GOT3 (cell line): ENCODE measurements at places on chromosomes 11 and 22.

DNA sequence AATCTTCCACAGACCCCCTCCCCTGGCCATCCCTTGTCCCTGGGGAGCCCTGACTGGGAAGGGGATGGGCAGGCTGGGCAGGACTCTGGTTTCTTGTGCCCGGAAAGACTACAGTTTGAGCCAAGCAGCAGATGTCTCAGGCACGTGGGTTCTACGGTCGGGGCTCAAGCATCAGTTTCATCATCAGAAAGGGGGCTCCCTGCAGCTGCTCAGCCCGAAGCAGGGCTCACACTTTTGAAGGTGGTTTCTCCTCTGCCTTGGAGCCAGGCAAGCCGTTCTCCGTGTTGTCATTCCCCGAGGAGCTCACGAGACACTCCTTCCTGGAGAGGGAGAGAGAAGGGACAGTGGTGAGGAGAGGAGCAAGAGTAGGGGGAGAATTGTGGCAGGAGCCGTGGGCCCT lies 15.8 kb downstream of the SCN4B start:
- DNase-seq = no peak

DNA sequence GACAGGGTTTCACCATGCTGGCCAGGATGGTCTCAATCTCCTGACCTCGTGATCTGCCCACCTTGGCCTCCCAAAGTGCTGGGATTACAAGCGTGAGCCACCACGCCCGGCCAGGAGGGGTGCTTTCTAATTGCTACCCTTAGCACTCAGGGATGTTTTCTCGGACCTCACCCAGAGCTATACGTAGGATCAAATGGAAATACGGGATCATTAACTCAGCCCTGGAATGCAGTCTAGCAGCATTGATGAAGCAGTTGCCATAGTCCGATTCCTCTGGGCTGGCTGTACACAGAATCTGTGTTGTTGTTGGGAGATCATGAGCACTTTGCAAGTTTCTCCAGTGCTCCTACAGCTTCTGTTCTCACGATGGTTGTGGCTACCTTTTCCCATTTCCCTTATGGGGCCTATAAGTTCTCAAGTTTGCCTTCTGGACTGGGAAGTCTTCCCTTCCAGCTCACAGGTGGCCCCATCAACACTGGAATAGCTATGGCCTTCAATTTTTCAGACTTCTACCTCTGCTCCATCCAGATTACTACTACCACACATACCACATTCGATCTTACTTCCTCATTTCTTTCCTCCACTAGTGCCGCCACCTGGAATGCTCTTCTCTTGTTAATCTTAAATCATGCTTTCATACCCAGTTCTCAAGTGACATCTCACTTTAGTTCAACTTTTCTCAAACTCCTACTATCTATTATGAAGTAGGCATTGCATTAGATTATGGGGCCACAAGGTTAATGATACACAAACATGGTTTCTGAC lies 16.1 kb upstream of the PCF11 start:
- no peak for DNase-seq

- DNase-seq = no peak
Measured at GRCh38 chr22:31588970-31589675, 72.9 kb downstream of the PISD start.

DNA sequence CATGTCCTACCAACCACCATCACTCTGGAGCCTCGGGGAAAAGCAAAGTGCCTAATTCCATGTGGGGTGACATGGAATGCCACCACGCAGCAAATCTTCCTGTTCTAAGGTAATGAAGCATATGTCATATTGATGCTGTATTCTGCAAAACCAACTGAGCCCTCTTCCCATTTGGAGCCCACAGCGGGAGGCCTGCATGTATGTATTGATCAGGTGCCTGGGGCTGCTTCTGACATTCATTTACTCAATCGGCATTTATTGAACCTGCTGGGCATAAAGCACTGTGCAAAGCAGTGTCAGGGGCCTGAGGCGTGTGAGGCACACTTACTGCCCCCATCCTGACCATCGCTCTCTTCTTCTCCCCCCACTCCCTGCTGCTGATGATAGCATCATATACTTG lies 39.1 kb downstream of the ANKK1 start:
- DNase-seq = no peak

- peak; percentile 3 for DNase-seq
Measured at GRCh38 chr11:33987975-33988580, 63.5 kb upstream of the CAPRIN1 start.

DNA sequence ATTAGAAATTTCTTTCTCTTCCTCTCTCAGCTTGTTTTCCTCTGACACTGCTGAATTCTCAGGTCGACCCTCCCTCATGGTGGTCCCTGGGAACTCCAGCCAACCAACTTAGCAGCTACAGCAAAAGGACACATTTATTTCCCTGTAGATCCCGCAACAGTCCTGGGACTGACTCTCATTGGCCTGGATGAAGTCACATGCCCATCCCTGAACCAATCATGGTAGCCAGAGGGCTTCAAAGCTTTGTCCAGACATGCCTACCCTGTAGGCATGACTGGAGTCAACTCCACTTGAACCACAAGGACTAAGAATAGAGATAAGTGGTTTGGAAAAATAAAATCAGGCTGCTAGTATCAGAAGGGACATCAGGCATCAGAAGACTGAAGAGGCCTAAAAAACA lies 84.6 kb upstream of the LRRC55 start:
- DNase-seq = no peak

DNA sequence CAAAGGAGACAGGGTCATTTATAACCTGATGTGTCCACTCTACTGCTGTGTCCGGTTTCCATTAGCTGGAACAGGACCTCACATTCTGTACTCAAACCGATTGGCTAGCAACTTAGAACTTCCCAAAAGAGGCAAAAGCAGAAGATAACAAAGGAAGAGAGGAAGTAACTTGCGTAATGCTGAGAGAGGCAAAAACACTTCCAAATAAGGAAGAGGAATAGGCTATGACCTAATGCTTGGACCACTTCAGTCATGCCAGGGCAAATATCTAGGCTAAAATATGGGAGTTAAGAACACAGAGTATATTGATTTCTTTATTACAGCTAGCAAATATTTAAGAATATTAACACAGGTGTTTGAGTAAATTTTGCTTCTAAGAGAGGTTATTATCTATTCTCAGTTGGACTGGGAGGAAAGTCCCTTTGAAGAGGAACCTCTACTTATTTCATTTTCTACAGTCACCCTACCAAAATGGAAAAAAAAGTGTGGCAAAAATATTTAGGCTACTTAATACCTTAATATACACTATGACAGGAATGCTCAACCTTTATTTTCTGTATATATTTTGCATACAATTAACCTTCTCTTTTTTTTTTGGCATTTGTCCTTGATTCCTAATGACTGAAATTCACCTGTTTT lies 499.8 kb upstream of the CHORDC1 start:
- no peak for DNase-seq

GRCh38 chr11:33893711-33894397 lies 2.0 kb upstream of the LMO2 start:
- DNase-seq = no peak

DNA sequence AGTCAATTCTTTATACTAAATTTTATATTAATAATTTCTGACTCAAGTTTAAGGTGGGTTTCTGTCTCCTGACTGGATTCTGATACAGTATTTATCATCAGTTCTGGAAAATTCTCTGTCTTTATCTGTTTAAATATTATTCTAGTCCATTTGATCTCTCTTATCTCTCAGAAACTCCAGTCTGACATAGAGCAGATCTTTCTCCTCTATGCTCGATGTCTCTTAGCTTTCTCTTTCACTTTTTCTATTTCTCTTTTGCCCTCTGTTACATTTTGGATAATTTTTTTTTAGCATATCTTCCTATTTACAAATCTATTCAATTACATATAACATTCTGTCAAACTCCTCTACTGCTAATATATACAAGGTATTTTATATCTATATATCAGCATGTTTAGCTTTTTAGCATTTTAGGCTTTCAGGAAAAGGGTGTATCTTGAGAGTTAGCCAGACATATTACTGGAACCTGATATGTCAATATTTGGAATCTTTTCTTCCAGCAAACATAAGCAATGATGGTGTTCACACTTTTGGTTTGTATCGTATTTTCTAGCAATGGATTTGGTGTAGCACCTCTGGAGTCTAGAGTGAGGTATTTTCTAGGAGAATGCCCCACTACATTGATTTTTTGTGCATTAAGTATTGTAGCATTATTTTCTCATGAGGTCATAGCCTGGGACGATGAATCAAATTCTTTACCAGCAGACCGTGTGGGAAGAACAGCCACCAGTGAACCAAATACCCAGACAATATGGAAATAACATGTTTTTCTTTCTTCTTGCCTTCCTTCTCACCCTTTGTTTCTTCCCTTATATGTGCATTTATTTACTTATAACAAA lies 4.1 kb upstream of the NNMT start:
- no peak for DNase-seq
